ENCODE measurements at places on chromosomes 6 and 20.

DNA sequence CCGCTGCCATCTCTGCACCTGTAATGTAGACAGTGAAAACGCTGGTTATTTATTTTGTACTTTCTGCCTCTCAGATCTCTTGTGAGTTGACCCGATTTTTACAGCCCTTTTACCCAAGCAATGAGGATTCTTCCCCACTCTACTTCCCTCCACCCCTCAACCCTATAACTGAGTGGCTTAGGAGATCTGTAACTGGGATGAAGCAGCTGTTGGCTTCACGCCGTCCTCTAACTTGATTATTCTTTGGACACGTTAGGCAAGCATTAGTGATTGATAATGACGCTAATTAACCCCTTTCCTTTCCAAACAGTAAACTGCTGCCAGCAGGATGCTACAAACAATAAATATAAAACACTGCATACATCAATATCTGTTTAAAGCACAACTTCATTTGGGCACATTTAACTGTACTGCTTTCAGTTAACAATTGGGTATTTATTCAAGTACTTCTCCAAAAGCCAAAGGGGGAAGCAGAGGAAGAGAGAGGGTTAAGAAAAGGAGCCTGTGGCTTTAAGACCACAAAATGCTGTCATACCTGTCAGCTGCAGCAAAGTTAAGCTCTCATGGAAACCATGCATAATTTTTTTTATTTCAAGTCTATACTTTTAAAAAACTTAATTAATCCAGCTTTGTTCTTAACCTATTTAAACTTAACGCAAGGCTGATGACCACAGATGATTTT is 21.2 kb downstream of the TFAP2A start:
- peak; percentile 42 for DNase-seq

- DNase-seq = no peak
Observed at GRCh38 chr6:82415820-82416219, 52.2 kb downstream of the TPBG start.

- no peak for DNase-seq
Observed at GRCh38 chr20:40913224-40914185, 115.1 kb upstream of the TOP1 start.

GRCh38 chr6:30898750-30899360 is 9.2 kb upstream of the GTF2H4 start:
- no peak for DNase-seq

GRCh38 chr6:2658788-2659187 is 91.9 kb downstream of the MYLK4 start:
- no peak for DNase-seq

DNA sequence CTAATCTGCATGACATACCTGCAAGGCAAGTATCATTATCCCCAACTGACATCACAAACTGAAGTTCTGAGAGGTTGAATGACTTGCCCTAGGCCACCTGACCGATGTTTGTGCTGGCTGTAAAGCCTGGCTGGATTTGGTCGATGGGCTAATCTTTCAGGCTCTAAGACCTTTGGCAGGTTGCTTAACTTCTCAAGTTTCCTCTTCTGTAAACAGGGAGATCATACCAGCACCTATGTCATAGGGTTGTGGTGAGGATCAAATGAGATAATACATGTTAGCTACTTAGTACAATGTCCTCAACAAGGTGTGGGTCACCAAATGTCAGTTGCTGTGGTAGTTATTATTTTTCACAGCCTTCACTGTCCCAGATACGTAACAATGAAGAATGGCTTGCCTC is 14.2 kb downstream of the ANKRD66 start:
- DNase-seq = no peak

All from eye (tissue), 1 donor.